Glomerular endothelial cell (primary cell): ENCODE measurements at places on chromosomes 1 and 21. TPM values are rescaled to one million over a fixed set of nuclear protein-coding genes. Genes with fewer than 3 reads are reported as not detected.

The KRTAP21-2 gene
- not detected in 2 replicates for total RNA-seq

The CASQ2 gene
- total RNA-seq: not detected in 2 replicates

The PPIAL4G gene
- total RNA-seq: not detected in 2 replicates

The IQGAP3 gene
- 5.7 and 14.5 TPM in 2 replicates for total RNA-seq

The SH3BGR gene
- 0.64 TPM in 1 of 2 replicates, not detected in the other for total RNA-seq

GRCh38 chr21:46422636-46423241 lies 36.0 kb upstream of the DIP2A start:
- DNase-seq: no peak

DNA sequence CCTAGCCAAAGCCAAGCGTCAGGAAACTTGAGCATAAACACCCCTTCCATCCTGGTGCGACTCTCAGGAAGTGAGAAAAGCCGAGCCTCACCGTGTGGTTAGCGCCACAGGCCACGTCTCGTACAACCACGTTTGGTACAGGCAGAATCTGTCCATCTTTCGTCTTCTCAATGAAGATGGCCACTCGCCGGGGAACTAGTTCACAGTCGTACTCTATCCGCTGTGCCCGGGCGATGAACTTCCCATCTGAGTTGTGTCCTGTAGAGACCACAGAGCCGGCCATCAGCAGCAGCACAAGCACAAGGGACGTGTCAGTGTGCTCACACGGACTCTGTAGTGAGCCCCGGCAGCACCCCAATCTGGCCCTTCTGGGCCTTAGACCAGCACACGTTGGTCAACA lies 23.1 kb downstream of the RCC2 start:
- DNase-seq: no peak

DNA sequence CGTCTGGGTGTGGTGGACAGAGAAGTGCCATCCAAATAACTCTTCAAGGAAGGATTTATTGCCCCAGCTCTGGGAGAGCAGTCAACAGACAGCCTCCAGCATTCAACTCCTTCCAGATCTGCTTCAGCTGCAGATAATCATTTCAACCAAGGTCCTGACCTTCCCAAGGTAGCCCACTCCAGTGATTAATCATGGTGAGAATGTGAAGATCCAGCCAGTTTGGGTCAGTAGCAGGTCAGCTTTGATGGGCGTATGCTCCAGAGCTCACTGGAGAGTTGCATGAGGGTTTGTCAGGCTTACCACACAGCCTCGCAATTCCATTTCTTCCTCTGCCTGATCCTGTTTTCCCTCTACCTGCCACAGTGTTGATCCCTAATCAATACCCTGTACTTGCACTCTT lies 214.5 kb upstream of the ZRANB2 start:
- no peak for DNase-seq

GRCh38 chr1:9351654-9352271 lies 59.1 kb downstream of the SPSB1 start:
- DNase-seq: no peak

GRCh38 chr1:117581391-117581943 lies 24.4 kb upstream of the TENT5C start:
- DNase-seq: no peak
